Stomach (tissue), 19 donors: ENCODE measurements at places on chromosomes 1 and 21. TPM values are rescaled to one million over a fixed set of nuclear protein-coding genes. Genes with fewer than 3 reads are reported as not detected.

The SYCP1 gene
- polyA plus RNA-seq = not detected

GRCh38 chr21:26397545-26397944, 175.5 kb downstream of the CYYR1 start:
- H3K4me1 ChIP-seq = no peaks in the 10 kb centered on the region
- H3K27me3 ChIP-seq = no peaks in the 10 kb centered on the region
- H3K4me3 ChIP-seq = no peak overlapping the region

GRCh38 chr1:158649052-158649451, 37.5 kb downstream of the SPTA1 start:
- DNase-seq = no peak
- no peaks in the 10 kb centered on the region for H3K36me3 ChIP-seq
- no peaks in the 10 kb centered on the region for H3K4me1 ChIP-seq
- no peak overlapping the region for H3K4me3 ChIP-seq
- no peak overlapping the region for H3K27ac ChIP-seq

DNA sequence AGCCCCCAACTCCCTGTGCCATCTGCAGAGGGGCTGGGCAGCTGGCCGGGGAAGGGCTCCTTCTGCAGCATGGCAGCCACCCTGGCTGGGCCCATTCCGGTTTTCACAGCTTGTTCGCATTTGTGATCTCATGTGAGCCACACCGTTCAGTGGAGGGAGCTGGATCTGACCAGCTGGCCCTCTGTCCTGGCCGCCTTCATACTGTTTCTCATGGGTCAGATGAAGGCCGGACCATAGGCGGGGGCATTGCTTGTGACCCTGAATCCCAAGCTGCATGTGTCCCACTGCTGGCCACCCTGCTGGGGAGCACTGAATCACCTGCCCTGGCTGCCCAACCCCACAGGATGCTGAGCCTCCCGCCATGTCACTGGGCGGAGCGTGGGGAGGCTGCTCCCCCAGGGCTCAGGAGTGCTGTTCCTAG, 36.4 kb upstream of the PRSS38 start:
- H3K27ac ChIP-seq = no peak overlapping the region
- peaks cover 25% of the 10 kb centered on the region for H3K4me1 ChIP-seq
- peaks cover 45% of the 10 kb centered on the region for H3K36me3 ChIP-seq
- DNase-seq = no peak
- H3K27me3 ChIP-seq = no peaks in the 10 kb centered on the region

DNA sequence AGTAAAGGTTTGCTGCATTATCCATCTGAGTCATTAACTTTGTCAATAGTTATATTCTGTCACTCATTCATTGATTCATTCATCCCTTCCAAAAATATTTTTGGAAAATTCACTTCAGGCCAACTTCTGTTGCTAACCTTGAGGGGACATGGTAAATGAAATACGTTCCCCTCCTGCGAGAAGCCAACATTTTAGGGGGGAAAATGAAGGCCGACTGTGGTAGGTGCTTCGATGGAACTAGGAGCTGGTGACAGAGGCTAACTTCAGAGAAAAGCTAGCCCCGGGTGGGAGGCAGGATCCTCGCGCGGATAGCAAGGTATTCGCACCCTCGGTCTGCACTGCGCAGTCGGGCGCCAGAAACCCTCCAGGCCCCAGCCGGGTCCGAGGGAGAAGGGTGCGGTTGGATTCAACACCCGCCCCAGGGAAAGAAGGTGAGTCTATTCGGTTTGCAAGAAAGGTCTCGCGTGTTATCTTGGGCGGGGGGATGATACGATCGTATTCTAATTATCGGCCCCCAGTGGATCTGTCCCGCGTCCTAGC, 646 bp upstream of the RRP15 start:
- no peaks in the 10 kb centered on the region for H3K27me3 ChIP-seq
- DNase-seq = no peak
- H3K27ac ChIP-seq = peak overlapping the region; percentile 79
- H3K4me1 ChIP-seq = peaks cover 8% of the 10 kb centered on the region

DNA sequence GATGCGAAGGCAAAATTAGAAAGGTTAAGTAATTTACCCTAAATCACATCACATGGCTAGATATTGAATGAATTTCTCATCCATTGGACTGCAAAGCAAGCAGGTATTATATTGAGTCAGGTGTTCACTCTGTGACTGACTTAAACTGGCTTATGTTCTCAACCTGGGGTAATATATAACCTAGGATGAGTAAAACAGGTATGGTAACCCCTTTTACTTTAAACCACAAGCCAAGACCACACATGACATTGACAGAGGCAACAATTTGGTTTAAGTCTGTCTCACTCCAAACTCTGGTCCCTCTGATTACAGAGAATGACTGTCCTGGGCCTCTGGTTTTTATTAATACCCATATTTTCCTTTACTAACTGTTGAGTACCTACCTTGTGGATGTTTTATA, 33.3 kb downstream of the MAEL start:
- H3K27me3 ChIP-seq = no peaks in the 10 kb centered on the region
- no peak overlapping the region for H3K4me3 ChIP-seq
- no peak overlapping the region for H3K27ac ChIP-seq
- H3K4me1 ChIP-seq = no peaks in the 10 kb centered on the region
- no peaks in the 10 kb centered on the region for H3K36me3 ChIP-seq

GRCh38 chr21:36881228-36881627, 85.2 kb downstream of the HLCS start:
- H3K4me3 ChIP-seq = no peak overlapping the region
- DNase-seq = no peak
- peaks cover 11% of the 10 kb centered on the region for H3K36me3 ChIP-seq
- no peaks in the 10 kb centered on the region for H3K4me1 ChIP-seq
- H3K27ac ChIP-seq = no peak overlapping the region

DNA sequence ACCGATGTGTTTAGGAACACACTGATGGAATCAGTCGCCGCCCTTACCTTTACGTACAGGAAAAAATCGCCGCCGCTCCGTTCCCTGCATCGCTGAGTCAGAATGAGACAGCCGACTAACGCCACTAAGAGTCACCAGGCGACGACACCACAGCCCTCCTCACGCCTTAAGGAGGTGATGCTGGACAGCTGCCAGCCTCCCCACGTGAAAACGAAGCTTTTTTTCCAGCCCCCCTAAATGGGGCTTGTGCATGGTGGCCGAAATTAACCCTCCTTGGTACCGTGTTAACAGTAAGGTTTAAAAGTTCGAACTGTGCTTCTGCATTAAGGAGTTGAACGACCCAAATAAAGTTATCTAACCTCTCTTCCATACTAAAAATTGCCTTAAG, 511 bp downstream of the DNTTIP2 start:
- peaks cover 46% of the 10 kb centered on the region for H3K36me3 ChIP-seq
- H3K4me1 ChIP-seq = peaks cover 25% of the 10 kb centered on the region
- no peaks in the 10 kb centered on the region for H3K27me3 ChIP-seq
- H3K4me3 ChIP-seq = peak overlapping the region; percentile 88
